ENCODE measurements at places on chromosomes 7 and 10.

DNA sequence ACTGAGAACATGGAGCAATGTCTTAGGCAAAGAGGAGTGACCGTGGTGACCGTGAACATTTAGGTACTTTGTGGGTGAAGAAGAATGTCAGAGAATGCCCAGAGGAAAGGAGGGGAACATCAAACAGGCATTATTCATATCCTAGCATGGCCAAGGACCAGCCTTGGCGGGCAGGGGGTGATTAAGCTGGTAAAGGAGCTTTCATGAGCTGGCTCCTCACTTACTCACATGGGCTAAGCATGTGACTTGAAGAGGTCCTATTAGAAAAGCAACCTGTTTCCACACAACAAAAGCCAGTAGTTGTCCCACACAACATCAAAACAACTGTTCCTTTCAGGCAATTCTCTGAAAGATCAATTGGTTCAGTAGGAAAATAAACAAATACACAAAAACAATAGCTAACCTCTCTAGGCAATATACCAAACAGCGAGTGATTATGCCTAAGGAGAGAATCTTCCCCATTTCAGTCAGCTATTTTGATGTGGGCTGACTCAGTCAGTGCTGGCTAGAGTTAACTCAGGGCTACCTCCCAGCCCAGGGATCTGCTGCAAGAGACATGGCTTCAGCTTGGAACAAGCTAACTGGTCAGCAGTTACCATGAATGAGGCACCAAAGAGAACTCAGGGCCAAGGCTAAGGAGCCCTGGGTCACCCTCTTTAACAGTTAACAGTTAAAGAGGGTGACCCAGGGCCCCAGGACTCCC, 283.5 kb downstream of the ARHGAP12 start:
- no peak for DNase-seq

DNA sequence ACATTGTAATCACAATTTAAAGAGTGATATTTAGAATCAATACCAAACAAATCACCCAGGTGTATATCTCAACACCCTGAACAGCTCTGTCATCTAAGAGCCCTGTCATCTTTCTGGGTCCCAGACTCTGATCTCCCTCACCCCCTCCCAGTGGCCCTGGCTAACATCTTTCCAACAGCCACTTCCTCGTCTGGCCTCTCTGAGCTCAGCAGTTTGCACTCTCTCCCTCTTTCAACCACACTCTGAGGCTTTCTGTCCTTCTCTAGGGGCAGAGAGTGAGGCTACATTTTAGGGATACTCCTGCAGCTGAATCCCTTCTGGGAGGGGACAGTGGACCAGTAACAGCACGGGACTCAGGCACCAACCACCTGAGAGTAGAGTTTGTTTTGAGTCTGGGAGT, 17.1 kb upstream of the PRRT4 start:
- no peak for DNase-seq

- DNase-seq = no peak
Measured at GRCh38 chr10:72167118-72167517, 48.7 kb upstream of the ANAPC16 start.

DNA sequence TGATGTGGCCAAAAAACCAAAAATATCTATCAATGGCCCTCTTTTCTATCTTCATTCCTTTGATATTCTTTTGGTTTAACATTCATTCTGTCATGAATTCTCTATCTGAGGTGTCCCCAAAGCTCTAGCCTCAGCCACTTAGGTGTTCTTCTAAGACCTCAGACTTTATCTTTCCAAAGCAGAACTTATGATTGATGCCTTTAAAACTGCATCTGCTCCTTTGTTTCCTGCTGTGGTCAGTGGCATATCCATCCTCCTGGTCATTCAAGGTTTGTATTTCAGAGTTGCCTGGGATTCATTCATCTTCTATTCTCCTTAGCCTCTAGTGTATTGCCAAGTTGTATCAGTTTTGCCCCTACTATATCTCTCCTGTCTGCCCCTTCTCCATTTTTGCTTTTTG, 30.6 kb downstream of the FHIP2A start:
- no peak for DNase-seq

DNA sequence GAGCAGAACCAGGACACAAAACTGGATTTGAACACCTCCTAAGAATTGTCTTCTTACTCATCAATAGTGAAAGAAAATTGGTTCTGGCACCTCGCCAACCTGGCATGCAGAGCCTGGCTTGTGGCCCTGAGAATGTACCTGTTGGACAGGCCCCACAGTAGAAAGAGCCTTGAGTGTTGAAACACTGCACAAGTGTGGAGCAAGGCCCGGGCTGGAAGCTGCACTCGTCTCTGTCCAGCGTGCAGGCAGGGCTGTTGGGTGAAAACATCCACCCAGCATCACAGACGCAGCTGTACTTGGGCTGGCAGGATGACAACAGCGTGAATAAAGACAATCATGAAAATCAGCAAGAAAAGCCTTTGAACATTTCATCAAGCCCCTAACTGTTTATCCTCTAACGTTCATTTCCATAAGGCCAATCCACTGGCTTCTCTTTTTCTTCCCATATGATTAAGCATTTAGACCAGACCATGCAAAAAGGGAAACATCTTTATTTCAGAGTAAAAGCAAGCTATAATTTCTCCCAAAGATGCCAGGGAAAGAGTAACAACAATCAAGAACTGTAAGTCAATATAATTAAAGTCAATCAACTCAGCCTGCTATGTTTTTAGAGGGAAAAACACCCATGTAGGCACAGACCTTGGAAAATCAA, 15.6 kb downstream of the CUBN start:
- DNase-seq = no peak

DNA sequence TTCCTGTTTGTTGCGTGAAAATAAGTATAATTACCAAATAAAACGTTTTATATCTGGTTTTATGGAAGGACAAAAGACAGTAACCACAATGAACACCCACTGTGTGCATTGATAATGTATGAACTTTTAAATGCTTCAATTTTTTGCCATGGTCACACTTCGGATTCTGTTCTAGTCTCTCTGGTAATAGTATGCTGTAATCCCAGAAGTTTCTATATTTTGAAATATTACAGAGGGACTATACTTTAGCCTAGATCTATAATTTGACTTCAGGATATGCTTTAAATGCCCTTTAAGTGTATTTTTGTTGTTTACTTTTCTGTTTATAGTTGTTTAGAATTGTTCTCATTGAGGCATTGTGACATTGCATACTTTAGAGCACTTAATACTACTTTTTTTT, 1.5 kb downstream of the ZNF518A start:
- DNase-seq = no peak

DNA sequence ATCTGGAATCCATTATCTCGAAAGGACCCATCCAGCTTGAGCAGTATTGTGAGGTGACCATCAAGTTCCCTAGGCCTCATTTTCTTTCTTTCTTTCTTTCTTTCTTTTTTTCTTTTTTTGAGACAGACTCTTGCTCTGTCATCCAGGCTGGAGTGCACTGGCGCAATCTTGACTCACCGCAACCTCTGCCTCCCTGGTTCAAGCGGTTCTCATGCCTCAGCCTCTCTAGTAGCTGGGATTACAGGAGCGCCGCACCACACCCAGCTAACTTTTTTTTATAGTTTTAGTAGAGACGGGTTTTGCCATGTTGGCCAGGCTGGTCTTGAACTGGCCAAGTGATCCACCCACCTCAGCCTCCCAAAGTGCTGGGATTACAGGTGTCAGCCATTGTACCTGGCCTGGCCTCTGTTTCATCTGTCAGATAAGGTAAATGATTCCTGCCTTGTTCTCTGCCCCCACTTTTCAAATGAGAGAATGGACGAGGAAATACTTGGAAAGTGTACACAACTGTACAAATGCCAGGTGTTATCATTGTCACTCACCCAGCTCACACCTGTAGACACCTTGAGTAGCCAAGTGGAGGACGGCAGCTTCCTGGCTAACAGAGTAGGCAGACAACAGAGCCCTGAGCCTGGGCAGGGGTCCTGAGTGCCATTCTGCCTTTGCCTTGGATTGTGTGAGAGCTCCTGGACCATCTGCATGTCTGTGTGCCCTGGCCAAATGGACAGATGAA, 54.1 kb downstream of the HK1 start:
- DNase-seq = no peak

GRCh38 chr7:3149231-3149995, 105.7 kb upstream of the CARD11 start:
- DNase-seq = no peak

DNA sequence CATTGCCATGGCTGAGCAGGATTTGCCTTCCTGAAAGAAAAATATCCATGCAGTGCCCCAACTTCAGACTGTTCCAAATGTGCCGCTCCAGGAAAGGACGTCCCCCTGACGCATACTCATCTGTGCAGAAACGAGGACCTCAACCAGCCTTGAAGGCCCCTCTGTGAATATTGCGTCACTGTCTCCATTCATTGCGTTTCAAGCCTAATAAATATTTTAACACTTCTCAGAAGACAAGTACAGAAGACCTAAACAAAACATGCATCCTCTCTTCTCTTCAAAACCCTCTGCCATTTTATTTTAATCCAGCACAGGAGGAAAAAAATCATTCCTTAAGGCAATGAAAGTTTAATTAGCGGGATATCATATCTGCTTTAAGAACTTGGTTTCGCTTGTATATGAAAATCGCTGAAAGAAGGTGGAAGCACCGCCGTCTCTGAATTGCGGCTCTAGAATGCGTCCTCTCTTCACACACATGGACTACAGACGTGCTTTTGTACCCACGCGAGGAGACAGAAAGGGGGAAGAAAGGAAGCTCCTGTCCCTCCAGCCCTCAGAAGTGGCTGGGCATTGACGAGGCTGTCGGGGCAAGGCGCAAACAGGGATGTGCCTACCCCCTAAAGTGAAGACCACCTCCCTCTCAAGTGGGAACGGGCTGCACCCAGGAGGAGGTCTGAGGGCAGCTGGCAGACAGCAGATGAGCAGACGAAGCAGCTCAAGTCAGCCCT, 36.8 kb downstream of the RGS10 start:
- DNase-seq = no peak

- no peak for DNase-seq
Measured at GRCh38 chr7:123352973-123353372, 153.2 kb upstream of the SLC13A1 start.

DNA sequence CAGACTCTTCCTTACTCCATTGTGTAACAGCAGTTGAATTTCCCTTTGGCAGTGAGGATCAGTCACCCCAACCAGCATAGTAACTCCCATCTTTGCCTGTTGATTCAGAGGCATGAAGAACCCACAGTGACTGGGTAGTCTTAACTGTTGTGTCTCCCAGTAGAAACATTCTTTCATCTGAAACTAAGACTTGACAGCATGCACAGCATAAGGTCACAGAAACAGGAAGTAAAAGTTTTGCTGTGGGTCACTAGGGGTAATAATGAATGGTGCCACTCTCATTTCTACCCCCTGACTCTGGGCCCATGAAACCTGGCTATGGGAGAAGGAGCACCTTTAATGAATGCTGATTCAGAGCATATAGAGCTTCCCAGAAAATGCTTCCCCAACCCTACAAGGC, 8.3 kb upstream of the FRMPD2 start:
- no peak for DNase-seq

DNA sequence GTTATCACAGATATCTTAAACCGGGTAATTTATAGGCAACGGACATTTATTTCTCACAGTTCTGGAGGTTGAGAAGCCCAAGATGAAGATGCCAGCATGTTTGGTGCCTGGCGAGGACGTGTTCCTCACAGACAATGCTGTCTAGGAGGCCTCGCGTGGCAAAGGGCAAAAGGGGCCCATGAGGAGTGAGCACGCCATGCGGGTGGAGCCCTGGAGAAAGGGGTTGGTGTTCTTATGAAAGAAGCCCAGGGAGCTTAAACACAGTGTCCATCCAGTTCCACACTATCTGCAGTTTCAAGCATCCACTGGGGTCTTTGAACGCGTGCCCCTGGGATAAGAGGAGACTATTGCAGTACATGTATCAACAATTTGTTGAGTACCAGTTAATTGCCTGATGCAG, 51.4 kb downstream of the CXCL12 start:
- DNase-seq = no peak

DNA sequence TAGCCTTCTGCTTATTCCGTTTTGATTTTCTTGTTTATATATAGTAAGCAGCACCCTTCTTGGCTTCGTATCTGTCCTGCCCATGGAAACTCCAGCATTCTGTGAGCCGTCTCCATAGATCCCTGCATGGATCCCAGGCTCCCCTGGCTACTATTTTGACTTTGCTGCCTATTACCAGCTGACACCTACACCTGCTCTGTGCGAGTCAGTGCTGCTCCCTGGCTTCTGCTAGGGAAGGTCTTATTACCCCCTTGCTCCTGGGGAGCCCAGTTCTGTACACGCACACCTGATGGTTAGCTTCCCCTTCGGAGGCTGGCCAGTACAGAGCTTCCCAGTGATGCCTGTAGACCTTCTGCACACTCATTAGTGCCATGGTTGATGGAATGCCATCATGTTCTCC, 35.4 kb downstream of the NACAD start:
- DNase-seq = no peak

DNA sequence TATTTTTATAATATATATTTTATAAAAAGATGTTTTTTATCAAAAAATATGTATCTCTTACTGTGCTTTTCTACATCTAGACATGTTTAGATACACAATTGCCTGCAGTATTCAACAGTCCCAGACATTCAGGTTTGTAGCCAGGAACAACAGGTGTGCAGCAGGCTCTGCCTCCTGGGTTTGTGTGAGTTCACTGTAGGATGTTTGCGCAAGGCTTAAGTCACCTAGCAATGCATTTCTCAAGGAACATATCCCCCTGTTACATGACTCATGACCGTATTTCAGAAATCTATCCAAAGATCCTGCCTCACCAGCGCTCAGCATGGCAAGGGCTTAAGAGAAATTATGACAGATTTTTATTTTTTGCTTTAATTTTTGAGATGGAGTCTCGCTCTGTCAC, 41.5 kb downstream of the PITRM1 start:
- DNase-seq = no peak

DNA sequence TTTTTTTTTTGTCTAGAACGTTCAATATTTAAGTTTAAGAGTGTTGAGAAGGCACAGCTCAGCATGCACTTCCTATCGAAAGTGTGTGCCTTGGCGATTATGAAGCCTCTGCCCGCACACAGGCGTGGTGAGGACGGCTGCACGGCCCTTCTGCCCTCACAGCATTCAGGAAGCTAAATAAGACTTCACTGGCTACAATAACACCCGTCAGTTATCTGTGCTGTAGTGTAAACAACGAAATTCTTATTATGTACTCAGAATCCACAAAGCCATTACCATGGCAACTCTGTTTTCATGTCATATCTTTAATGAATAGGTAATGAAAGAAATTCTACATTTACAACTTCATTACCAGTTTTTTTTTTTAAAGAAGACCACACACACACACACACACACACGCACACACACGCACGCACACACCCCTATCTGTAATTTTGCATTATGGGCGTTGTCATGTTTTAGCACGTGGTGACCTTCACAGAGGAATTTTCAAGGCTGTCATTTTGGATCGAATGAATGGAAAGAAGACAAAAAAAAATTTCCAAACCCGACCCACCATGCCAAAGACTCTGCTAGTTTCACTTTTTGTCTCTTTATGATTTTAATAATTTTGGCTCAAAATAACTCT, 254.8 kb upstream of the CTBP2 start:
- no peak for DNase-seq

GRCh38 chr10:18231480-18231879, 91.3 kb downstream of the CACNB2 start:
- no peak for DNase-seq

- DNase-seq = no peak
Measured at GRCh38 chr7:92614660-92615174, 24.5 kb upstream of the FAM133B start.
